ENCODE measurements at places on chromosomes 5 and 9. TPM values are rescaled to one million over a fixed set of nuclear protein-coding genes. Genes with fewer than 3 reads are reported as not detected.

GRCh38 chr5:71454913-71455312 is 538 bp upstream of the BDP1 start:
- H3K4me1 ChIP-seq, result peaks cover 15% of the 10 kb centered on the region
- no peak for DNase-seq
- H3K27me3 ChIP-seq, result peaks cover 31% of the 10 kb centered on the region
- H3K4me3 ChIP-seq, result peak overlapping the region; percentile 98

RNF208 gene
- total RNA-seq, result 1.7 TPM

FOXE1 gene
- total RNA-seq, result not detected

HTR1A gene
- total RNA-seq, result not detected

DNA sequence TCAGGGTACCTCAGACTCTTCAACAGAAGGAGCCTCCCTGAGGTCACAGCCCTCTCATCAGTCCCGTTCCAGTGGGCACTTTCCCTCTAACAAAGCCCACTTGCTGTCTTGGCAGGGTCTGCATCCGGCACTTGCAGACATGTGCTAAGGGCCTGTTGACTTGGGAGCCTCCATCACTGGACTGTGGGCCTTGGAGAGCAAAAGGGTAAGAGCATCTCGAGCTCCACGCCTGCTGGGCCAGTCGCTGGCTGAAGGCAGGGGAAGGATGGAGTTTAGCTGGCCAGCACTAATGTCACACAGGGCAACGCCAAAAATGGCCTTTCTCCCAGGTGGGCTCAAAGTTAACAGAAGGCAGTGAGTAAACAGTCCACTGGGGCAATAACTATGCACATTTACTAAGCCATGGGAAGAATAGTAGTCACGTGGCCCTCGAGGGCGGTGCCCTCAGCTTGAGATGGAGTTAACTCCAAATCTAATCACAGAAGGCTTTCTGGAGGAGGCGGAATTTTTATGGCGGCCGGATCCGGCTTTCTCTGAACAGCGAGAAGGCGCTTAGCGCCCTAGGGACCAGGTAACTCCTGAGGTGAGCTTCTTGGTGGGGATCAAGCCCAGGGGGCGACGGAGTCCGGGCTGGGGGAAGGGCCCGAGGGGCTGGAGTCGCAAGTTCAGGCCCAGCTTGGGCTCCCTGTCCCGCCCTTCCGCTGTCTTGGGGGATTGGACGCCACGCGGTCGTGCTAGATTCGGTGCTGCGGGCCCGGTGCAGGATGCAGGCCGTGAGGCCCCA is 2.0 kb upstream of the NSD1 start:
- H3K27ac ChIP-seq, result peak overlapping the region; percentile 86
- no peak for DNase-seq
- peaks cover 4% of the 10 kb centered on the region for H3K36me3 ChIP-seq
- no peaks in the 10 kb centered on the region for H3K27me3 ChIP-seq

ACOT12 gene
- not detected for total RNA-seq
